DMS 273 treated with DMSO at 0.1 percent for 48 hours (cell line): ENCODE measurements at places on chromosomes 5 and 9.

- no peak for DNase-seq
These were observed 23.3 kb downstream of the RAD1 start for GRCh38 chr5:34891981-34892380.

GRCh38 chr9:75938946-75939345, 48.5 kb downstream of the PCSK5 start:
- DNase-seq, result no peak

- no peak for DNase-seq
These were observed 1.5 kb upstream of the MYOZ3 start for GRCh38 chr5:150659360-150660107.

GRCh38 chr5:75368391-75368790, 31.4 kb downstream of the HMGCR start:
- DNase-seq, result no peak
